ENCODE measurements at places on chromosomes 5 and 9.

DNA sequence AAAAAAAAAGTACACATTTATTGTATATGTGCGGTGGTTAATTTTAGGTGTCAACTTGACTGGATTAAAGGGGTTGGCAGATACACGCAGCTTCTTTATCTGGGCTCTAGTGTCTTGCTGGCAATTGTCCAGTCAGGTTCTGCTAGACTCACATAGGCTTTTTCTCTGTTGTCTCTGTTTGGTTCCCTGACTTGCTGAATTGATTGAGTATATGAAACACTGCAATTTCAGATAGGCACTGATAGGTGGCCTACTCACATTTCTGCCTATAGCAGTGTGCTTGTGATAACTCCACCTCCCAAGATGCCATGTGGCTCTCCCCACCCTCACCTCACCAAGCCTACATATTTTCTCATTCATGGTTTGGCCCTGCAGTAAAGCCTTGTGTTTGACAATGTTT, 52.5 kb downstream of the AOPEP start:
- DNase-seq: no peak

DNA sequence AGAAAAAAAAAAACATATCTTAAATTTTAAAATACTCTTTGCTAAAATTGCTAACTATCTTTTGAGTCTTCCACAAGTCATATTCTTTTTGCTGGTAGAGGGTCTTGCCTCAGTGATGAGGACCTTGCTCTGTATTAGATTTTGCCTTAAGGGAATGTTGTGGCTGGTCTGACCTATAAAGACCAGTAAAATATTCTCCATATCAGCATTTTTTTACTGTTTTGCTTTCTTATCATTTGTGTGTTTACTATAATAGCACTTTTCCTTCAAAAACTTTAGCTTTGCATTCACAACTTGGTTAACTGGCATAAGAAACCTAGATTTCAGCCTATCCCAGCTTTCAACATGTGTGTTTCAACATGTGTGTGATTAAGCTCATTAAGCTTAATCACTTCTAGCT, 224.7 kb upstream of the CDH18 start:
- no peak for DNase-seq

DNA sequence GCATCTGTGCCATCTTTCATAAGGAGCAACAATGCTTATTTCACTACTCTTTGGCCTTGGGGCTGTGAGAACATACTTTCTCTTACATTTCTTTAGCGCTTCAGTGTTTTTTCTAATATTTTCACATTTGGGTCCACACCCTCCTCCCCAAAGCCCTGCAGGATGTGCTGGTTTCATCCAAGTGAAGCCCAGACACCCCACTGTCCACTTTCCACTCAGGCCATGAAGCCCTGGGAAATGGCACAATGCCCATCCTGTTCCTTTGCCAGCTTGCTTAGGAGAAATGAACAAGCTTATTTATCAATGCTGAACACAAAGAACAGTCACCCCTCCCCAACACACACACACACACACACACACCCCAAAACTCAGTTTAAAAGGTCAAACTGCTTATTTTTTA, 17.3 kb upstream of the TMOD1 start:
- DNase-seq: no peak

- no peak for DNase-seq
These were observed at the start of gene GABRG2 for GRCh38 chr5:162067655-162068411. Gene GABRG2, plus strand, starts transcription at chr5:162067773. Its CDS starts 227 bp downstream, at chr5:162068000.

- DNase-seq: no peak
These were observed 248.1 kb downstream of the CETN3 start for GRCh38 chr5:90161414-90161813.

DNA sequence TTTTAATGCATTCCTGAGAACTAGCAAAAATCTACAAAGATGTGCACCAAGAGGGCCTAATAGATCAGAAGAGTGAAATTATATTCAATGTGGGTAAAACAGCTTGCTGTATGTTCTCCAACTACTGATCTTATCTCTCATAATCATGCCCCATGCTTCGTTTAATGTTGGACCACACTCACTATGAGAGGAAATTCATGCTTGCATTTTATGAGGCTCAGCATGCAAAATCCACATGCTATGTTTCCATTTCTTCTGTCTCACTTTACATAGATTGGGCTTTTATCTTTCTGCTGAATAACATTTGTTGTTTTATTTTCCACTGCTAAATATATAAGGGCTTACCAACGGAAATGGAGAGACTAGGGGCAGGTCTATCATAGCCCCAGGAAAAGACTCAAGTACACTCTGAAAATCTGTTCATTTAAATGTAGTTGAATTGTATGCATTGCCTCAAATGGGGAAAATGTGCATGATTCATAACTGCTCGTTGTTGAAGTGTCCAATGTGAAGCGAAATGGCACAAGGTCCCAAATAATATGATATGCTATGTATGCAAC, 474.2 kb downstream of the EFNA5 start:
- no peak for DNase-seq

DNA sequence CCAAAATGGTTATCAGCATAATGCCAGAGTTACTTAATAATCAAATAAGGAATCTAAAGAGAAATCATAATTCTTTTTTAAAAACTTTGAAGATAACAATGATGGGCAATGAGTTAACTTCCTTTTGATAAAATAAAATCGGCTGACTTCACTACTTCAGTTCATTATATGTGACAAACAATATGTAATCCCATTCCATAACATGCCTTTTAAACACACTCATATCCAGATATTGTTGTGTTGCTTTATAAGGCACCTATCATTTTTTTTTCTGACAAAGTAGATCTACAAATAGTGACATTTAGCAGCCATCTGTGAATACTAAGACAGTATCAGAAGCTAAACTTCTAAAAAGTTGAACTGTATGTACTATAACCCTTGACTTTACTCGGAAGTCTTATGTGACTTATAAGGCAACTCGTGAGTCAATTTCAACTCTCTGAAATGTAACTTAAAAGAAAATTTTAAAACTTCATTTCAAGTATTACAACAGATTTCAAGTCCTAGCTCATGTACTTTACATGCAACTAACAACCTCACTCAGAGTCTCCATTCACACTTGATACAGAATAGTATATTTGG, 7.5 kb downstream of the ADAMTS6 start:
- no peak for DNase-seq

DNA sequence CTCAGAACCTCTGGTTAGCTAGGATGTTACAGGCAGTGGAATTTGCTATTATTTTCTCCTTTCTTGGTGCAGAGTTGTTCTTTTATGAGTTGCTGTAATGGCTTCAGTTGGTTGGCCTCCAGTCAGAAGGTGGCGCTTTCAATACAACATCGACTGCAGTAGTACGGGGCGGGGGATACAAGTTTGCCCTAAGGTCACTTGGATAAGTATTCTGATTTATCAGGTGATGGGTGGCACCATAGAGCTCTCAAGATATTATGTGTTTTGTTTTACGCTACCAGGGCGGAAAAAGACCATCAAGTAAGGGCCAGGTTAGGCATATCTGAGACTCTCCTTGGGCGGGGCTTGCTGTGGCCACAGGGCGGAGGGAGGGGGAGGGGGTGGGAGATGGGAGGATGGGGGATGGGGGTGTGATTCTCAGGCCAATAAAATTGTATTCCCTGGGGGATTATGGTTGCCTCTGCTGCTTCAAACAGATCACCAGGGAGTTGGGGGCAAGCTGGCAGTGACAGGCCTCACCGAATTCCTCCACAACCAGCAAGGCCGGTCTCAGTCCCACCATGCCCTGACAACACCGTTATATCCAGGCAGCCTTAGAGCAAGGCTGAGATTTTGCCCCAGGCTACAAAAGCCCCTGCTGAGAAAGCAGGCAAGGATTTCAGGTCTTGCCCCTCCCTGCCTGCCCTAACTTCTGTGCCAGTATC, 15.9 kb upstream of the RNF38 start:
- no peak for DNase-seq

DNA sequence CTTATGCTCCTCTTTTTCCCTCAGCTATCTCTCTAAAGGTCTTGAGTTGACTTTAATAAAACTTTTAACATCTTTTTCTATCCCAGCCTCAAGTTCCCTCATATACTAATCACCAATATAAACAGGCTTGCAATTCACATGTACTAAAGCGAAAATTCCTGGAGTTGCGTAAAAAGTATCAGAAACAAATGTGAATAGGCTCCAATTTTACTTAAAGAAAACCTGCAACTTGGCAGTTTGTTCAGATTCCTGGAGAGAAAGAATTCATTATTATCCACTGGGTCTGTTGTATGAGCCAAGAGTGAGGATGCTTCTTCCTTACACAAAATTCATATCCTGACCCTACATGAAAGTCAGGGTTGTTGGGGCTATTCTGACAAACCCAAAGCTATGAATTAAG, 384.2 kb downstream of the DTWD2 start:
- DNase-seq: no peak

GRCh38 chr5:171980792-171981191, 25.6 kb downstream of the FBXW11 start:
- DNase-seq: no peak

Measured in activated gamma-delta T cell treated with anti-CD3 and anti-CD28 coated beads, Interleukin-2, amount 50 U/mL, for 16 hours (primary cell).